ENCODE measurements at places on chromosomes 2 and 18.

GRCh38 chr2:188695953-188696352 is 278.2 kb upstream of the COL3A1 start:
- DNase-seq, result peak; percentile 80

DNA sequence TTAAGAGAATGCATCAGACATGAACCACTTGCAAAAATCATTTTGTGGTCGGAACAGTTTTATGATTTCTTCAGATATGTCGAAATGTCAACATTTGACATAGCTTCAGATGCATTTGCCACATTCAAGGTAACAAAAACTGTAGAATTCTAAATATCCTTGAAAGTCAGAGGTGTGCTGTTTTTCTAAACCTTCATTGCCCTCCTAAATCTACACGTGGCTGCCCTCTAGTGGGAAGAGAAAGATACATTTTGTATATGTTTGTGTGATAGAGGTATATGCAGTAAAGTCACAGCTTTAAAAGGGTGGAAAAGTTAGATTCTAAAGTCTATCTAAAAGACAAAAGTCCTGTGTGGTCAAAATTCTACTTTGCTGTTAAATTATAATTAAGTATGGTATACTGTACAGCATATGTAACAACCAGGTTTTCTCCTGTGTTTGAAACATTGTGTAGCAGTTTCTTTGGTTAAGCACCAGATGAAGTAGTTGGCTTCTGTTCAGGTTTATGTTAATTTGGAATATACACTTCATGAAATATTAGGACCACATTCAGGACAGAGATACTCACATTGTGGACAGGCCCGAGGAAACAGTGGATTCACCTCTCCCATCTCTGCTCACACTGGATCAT is 65.9 kb upstream of the ITM2C start:
- peak; percentile 76 for DNase-seq

GRCh38 chr2:17935242-17935885 is 56.9 kb downstream of the KCNS3 start:
- no peak for DNase-seq

DNA sequence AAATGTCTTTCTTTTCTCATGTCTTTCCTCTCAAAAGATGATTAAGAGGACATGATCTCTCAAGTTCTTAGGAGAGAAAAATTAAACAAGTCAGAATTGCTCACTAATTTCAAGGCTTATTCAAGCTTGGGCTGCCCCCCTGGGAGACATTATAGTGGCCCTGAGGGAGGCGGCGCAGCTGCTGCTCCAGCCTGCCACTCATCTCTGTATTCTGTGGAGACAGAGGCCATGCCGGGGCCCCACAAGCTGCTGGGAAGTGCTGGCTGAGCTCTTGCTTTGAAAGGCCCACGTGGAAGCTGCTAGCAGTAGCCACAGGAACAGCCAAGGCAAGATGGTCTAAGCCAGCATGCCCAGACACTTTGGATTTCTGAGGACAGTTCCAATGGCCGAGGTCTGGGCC is 267.4 kb downstream of the LNPK start:
- no peak for DNase-seq

DNA sequence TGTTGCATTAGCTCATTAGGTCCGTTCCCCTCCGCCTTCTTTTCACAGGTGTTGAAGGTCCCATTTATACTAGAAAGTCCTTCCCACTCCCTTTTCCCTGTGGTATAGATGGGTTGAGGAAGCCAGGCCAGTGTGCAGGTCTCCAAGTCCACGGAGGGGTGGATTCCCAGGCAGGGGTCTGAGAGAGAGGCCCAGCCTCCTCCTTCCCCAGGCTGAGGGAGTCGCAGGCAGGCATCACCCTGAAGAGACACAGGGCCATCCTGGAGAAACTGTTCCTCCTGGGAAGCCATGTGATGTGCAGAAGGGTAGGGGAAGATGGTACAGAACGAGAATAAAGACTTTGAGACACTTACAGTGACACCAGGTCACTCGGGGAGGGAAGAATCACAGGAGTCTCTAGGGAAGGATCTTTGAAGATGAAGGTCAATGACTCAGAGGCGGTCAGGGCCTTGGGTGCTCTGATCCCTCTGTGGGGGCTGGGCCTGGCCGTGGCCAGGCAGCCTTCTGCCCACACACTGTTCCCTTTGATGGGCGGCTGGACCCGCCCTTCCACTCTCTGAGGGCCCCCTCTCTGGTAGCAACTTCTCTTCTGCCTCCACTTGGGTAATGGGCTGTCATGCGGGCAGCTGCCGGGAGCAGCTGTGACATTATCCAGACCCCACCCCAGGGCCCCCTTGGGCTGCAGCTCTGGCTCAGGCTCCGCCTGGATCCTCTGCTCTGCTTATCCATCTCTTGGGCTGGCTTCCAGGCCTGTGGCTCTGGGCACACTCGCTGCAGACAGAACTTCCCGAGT is 45.1 kb downstream of the RHOB start:
- DNase-seq, result peak; percentile 19

- DNase-seq, result no peak
Observed at GRCh38 chr18:51622702-51623101, 425.2 kb upstream of the MEX3C start.

DNA sequence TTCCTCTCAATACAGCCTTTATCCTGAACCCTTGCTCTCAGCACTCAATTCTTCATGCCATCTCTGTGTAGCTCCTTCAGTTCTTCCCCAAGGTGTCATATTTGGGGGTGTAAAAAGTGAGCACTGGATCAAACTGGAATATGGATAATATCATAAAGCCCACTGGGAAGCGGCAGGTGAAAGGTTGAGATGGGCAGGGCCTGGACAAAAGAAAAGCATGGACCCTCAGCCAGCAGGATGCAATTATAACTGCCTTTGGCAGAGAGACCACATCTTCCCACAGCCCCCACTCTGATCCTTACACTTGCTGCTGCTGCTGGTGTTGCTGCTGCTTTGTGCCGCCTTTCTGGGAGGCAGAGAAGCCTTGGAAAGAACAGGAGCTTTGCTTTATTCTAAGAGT is 31.2 kb upstream of the STPG4 start:
- DNase-seq, result no peak

- no peak for DNase-seq
Observed at GRCh38 chr2:138028538-138028937, 64.3 kb downstream of the HNMT start.

DNA sequence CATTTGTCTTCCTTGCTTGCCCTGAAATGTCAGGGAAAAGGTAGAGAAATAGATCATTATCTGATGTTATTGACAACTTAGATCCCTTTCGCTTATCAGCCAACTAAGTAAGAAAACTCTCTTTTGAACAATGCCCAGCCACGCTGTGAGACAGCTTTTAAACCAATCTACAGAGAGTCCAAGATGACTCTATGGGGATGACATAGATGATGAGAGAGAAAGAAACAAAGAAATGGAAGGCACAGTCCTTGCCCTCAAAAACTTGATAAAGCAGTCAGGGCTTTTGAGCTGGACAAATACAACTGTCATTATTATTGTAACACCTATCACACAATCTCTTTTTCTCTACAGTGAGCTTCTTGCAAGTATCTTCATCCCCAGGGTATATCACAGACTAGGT is 222.6 kb downstream of the SETBP1 start:
- DNase-seq, result no peak

- no peak for DNase-seq
Observed at GRCh38 chr2:201952187-201952586, 81.5 kb upstream of the FZD7 start.

DNA sequence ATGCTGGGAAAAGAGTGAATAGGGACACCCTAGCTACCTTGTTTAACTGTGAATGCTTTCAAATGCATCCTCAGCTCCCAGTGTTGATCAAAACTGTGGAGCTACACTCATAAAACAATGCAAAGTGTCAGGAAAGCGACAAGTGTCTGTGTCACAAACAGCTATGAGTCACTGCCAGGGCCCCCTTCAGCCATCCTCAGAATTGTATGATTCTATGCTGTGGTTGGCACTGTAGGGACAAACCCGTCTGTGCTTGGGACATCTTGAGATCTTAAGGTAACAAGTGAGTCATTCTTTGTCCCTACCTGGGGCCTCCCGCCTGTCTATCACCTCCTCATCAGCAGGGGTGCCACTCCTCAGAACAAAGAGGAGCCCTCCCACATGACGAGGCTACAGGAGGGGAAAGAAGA is 42.4 kb downstream of the KLF7 start:
- no peak for DNase-seq

- no peak for DNase-seq
Observed at GRCh38 chr2:71721362-71721665, 268.0 kb downstream of the DYSF start.

GRCh38 chr2:80252294-80252986 is 52.1 kb downstream of the LRRTM1 start:
- DNase-seq, result no peak

GRCh38 chr18:62365420-62365819 is 40.3 kb downstream of the TNFRSF11A start:
- DNase-seq, result no peak

DNA sequence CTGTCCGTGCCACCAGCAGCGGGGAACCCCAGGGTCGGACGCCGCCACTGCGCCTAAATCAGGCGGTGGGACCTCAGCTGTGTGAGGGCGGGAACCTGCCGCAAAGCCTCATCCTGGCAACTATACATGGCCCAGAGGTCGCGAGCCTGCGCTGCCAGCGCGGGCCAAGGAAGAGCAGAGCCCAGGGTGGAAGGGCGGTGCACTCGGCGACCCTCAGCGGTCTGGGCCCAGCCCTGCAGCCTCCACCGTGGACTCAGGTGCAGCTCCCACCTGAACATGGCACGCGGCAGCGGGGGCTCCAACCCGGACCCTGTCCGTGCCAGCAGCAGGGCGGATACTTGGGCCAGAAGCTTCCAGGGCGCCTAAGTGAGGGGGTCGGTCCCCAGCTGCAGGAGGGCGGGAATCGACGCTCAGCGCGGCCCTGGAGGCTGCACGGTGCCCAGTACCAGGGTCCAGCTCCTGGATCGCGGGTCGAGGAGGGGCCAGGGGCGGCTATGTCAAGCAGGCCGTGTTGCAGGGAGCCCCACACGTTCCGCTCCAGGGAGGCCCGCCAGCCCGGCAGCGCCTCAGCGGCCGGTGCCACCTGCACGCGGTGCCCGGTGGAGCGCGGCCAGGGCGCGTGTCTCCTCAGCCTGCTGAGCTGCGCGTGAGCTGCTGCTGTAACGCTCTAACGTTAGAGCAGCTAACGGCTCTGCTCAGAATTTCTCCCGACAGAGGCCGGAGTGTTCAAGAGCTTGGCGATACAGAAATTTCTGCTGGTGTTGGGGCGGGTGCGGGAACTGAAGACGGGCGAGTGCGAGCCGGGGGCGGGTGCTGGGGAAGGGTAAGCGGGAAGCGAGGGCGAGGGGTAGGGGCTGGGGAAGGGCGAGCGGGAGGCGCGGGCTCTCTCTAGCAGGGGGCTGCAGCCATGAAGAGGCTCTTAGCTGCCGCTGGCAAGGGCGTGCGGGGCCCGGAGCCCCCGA is at the start of gene ANKRD30B:
TSS of gene ANKRD30B (plus strand) at position 660 of the 962 bp plus-strand sequence. CDS start at position 908, 248 bp downstream.
- no peak for DNase-seq

- no peak for DNase-seq
Observed at GRCh38 chr18:49961271-49961670, 147.9 kb upstream of the ACAA2 start.

GRCh38 chr2:88933091-88933490 is 241.6 kb downstream of the RPIA start:
- no peak for DNase-seq

DNA sequence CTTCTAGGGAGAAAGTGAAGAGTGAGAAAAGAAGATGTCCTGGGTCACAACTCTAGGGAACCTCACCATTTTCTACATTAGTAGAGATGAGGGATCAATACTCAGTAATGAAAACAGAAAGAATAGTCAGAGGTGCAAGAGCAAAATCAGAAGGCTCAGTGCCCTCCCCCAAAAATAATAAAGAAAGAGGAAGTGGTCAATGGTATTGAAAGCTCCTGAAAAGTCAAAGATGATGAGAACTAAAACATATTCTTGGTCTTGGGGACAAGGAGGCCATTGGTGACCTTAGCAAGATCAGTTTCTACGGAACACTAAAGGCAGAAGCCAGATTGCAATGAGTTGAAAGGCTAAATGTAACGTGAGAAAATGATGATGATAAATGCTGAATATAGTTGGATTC is 24.5 kb upstream of the MYO1B start:
- DNase-seq, result no peak

DNA sequence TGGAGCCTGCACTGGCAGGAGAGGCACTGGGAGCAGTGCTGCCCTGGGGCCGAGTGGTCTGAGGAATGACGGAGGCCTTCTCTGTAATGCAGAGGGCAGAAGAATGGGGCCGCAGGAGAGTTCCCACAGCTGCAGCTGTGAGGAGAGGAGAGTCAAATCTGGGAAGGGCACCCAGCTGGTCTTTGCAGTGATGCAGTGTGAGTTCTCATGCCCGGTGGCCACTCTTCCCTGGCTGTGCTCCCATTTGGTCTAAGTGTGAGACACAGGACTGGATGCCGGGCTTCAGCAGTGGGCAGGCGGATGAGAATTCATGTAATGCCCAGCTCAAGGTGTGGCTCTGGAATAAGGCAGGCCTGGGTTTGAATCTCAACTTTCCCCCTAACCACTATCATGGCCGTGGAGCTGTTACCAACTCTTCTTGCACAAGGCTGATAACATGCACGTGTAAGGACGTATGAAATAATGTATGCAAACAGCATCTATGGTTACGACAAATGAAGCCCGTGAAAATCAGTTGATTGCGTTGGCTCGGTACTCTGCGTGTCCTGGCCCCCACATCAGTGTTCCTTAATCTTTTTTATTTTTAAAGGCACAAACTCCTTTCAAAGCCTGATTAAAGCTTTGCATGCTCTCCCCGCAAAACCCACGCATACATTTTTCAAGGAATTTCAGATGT is 71.6 kb downstream of the ACKR3 start:
- DNase-seq, result no peak

- no peak for DNase-seq
Observed at GRCh38 chr18:23588836-23589560, 2.7 kb upstream of the NPC1 start.

DNA sequence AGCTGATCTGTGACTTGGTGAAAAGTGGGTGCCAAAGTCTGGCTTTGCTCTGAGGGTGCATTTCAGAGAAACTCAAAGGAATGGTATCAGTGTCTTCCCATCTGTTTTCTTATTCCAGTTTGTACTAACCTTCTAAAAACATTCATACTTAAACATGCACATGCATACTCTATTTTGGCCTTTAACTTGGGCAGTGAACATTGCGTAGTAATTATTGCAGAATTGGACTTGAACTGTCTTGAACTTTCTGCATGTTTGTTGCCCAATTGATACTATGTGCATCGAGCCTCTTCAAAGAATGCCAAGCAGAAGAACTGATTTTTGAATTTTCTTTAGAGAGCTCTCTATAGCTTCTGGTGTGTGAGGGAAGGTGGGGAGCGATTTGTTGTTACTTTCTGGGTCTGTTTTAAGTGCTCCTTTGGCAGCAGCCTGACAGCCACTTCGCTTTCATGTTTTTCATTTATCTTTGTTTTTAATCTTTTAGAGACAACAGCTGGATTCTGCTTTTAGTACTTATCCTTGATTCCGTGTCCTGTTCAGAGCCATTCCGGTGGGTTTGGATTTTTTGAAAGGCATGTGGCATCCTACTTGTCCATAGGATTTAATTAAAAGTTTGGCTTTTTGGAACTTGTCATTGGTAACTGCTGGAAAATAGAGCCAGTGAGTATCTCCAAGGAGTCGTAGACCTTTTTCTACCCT is 159.2 kb downstream of the RAPGEF4 start:
- DNase-seq, result no peak
